HFFc6 (cell line): ENCODE measurements at places on chromosomes 12 and 14. TPM values are rescaled to one million over a fixed set of nuclear protein-coding genes. Genes with fewer than 3 reads are reported as not detected.
A peak's percentile ranks its signal among the peaks of the same experiment; 100 is the strongest.

Gene ARHGAP9
- 0.11 to 0.29 TPM (median 0.24 TPM) in 3 replicates for total RNA-seq

DNA sequence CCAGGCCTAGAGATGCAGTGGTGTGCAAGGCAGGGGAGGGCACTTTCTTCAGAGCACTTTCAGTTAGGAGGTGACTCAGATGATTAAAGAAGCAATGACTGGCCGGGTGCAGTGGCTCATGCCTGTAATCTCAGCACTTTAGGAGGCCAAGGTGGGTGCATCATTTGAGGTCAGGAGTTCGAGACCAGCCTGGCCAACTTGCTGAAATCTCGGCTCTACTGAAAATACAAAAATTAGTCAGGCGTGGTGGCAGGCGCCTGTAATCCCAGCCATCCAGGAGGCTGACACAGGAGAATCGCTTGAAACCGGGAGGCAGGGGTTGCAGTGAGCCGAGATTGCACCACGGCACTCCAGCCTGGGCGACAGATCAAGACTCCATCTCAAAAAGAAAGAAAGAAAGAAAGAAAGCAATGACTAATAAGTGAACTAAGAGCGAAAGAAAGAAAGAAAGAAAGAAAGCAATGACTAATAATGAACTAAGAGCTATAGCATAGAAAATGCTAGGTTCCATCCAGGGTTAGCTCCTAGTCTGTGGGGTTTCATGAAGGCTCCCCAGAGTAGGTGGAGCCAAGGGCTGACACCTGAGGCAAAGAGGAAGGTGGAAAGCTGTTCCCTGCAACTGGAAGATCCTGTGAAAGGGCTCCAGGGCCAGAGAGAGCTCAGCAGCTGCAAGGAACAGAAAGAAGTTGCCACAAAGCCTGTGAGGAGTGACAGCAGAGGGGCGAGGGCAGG lies 334.5 kb downstream of the CACNA1C start:
- no peak overlapping the region for H3K4me3 ChIP-seq
- H3K27ac ChIP-seq = no peak overlapping the region
- peaks cover 6% of the 10 kb centered on the region for H3K36me3 ChIP-seq
- peak; percentile 32 for DNase-seq
- H3K4me1 ChIP-seq = peaks cover 21% of the 10 kb centered on the region

Gene KLRG1
- total RNA-seq = 0.38 TPM in 1 of 3 replicates, not detected in the others

- peak overlapping the region; percentile 97 for H3K27ac ChIP-seq
- H3K36me3 ChIP-seq = peaks cover 5% of the 10 kb centered on the region; the same call in 1 of the 2 replicates
- peaks cover 75% of the 10 kb centered on the region for H3K4me1 ChIP-seq
- H3K4me3 ChIP-seq = peak overlapping the region; percentile 52
- H3K27me3 ChIP-seq = no peaks in the 10 kb centered on the region; the same call in 1 of the 2 replicates
Observed at GRCh38 chr12:111412830-111413441, 7.2 kb downstream of the SH2B3 start.

Gene IFNG-AS1
- not detected in 3 replicates for total RNA-seq

- no peak for DNase-seq
- no peaks in the 10 kb centered on the region for H3K4me1 ChIP-seq
- H3K4me3 ChIP-seq = no peak overlapping the region
- H3K27ac ChIP-seq = no peak overlapping the region
Observed at GRCh38 chr12:3473844-3474243, 17.2 kb upstream of the PRMT8 start.

Gene PLEKHD1
- total RNA-seq = not detected in 3 replicates

Gene DLST
- total RNA-seq = 100 to 109 TPM (median 109 TPM) in 3 replicates

GRCh38 chr14:36316131-36316530 lies 4.3 kb downstream of the MBIP start:
- H3K4me1 ChIP-seq = peaks cover 45% of the 10 kb centered on the region
- peaks cover 7% of the 10 kb centered on the region; the same call in 1 of the 2 replicates for H3K36me3 ChIP-seq
- H3K27ac ChIP-seq = no peak overlapping the region
- H3K4me3 ChIP-seq = no peak overlapping the region
- DNase-seq = no peak

DNA sequence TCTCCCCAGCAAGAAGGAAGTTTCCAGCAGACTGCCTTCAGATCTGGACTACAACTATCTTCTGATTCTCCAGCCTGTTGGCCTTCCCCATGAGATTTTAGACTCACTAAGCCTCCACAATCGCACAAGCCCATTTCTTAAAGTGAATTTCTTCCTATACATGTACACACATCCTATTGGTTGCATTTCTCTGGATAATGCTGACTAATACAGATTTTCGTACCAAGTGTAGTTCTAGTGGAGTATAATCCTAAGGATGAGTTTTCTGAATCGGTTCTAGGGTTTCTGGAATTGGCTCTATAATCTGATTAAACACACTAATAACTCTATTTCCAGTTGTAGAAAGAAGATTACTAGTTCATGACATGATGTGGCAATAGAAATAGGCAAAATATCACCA lies 53.3 kb downstream of the C12orf50 start:
- no peaks in the 10 kb centered on the region for H3K4me1 ChIP-seq
- no peaks in the 10 kb centered on the region for H3K36me3 ChIP-seq
- H3K27me3 ChIP-seq = no peaks in the 10 kb centered on the region
- no peak overlapping the region for H3K27ac ChIP-seq

- DNase-seq = no peak
- no peak overlapping the region for H3K27ac ChIP-seq
- peaks cover 42% of the 10 kb centered on the region for H3K4me1 ChIP-seq
- peaks cover 14% of the 10 kb centered on the region; the same call in 1 of the 2 replicates for H3K36me3 ChIP-seq
- H3K4me3 ChIP-seq = no peak overlapping the region
Observed at GRCh38 chr14:50792634-50793068, 38.3 kb downstream of the NIN start.

Gene MAP3K9
- total RNA-seq = 0.15 to 0.50 TPM (median 0.24 TPM) in 3 replicates

DNA sequence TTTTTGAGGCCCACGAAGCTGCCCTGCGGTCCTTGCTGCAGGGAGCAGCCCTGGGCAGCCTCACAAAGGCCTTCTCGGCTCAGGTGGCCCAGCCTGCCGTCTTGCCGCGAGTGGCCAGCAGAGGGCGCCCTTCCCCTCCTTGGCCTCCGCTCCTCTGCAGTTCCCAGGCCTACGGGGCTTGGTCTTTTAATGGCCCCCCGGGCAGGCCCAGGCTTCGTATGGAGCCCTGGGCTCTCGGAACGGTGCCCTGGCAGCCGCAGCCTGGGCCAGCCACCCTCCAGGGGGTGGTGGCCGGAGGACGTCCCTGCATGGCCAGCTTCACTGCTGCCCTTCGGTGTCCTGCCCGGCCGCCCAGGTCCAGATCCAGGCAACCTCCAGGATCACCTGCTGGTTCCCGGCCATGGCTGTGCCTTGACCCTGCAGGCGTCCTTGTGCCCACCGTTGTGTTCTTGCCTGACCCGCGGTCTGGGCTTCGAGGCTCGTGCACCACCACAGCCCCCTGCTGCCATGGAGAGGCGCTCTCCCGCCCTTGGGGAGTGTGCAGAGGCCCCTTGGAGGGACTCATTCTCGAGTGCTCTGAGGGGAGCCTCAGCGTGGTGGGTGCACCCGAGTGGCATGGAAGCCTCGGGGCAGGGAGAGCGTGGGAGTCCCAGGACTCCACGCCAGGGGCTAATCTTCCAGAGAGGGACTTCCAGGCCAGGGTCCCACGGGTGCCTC lies 9.4 kb downstream of the ASPG start:
- peaks cover 2% of the 10 kb centered on the region for H3K27me3 ChIP-seq
- H3K4me1 ChIP-seq = no peaks in the 10 kb centered on the region
- H3K36me3 ChIP-seq = no peaks in the 10 kb centered on the region
- DNase-seq = peak; percentile 13
- no peak overlapping the region for H3K27ac ChIP-seq

Gene SLC25A47
- total RNA-seq = not detected in 3 replicates

- DNase-seq = no peak
- H3K27me3 ChIP-seq = no peaks in the 10 kb centered on the region
- H3K36me3 ChIP-seq = no peaks in the 10 kb centered on the region
- no peak overlapping the region for H3K4me3 ChIP-seq
- H3K4me1 ChIP-seq = no peaks in the 10 kb centered on the region
- H3K27ac ChIP-seq = no peak overlapping the region
Observed at GRCh38 chr14:47715330-47715729, 39.9 kb upstream of the MDGA2 start.

Gene B4GALNT1
- 1.4 to 2.8 TPM (median 1.4 TPM) in 3 replicates for total RNA-seq

DNA sequence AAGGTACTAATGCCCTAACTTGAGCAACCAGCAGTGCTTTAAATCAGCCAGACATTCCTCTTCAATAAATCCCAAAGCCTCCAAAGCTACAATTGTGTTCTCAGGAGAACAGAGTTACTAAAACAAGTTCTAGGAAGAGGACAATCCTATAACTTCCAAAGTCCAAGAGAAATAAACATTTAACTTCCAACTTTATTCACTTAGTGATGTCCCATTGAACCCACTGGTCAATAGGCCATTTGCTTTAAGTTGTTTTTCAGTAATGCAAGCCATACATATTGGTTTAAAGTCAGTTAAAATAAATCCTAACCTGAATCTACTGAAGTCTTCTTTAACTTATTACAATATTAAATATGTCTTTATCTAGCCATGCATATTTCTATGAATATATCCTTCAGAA lies 165.4 kb downstream of the PAWR start:
- no peak overlapping the region for H3K4me3 ChIP-seq
- DNase-seq = no peak
- H3K4me1 ChIP-seq = no peaks in the 10 kb centered on the region
- H3K27ac ChIP-seq = no peak overlapping the region
- no peaks in the 10 kb centered on the region for H3K27me3 ChIP-seq
- H3K36me3 ChIP-seq = no peaks in the 10 kb centered on the region

DNA sequence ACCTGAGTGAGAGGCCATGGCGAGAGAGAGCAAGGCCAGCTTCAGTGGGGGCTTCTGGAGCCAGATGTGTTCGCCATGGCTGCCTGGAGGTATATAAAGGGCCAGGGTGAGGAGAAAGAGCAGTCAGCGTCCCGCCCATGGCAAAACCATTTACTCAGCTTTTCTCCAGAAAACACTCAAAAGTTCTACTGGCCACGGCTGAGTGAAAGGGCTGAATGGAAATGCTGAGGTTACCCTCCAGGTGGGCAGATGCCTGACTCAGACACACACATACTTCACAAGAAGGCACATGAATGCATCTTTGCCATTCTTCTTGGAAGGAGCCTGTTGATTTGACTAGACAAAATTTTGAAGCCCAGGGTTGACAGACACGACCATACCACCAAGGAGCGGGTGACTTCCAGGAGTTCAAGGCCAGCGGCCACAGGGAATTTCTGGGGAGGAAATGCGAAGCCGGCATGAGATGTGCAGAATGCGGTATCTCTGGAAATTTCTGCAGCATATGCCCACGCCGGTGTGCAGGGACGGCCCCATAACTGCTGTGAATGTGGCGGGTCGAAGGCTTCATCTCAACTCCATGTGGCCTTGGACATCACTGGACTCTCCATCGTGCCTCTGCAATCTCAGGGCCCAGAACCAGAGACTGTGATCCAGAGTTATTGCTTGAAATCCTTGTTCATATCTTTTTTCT lies at the start of gene IL31:
TSS of gene IL31 (minus strand) at position 67 of the 691 bp plus-strand sequence. CDS start at position 18, 49 bp downstream.
- no peak for DNase-seq
- no peak within 1 kb of the TSS for H3K4me3 ChIP-seq
- H3K4me1 ChIP-seq = peaks cover 8% of the 10 kb centered on the region; the same call in 1 of the 2 replicates
- H3K36me3 ChIP-seq = no peaks in the 10 kb centered on the region

GRCh38 chr12:6872073-6873048 lies 742 bp downstream of the SPSB2 start:
- H3K27me3 ChIP-seq = peaks cover 10% of the 10 kb centered on the region
- DNase-seq = peak; percentile 58
- H3K27ac ChIP-seq = peak overlapping the region; percentile 86
- peaks cover 35% of the 10 kb centered on the region for H3K36me3 ChIP-seq

- no peak overlapping the region for H3K27ac ChIP-seq
- H3K4me3 ChIP-seq = no peak overlapping the region
- peaks cover 17% of the 10 kb centered on the region for H3K4me1 ChIP-seq
- DNase-seq = no peak
Observed at GRCh38 chr14:31945074-31945613, 132.0 kb upstream of the ARHGAP5 start.

Gene PLD4
- 0.03 to 0.18 TPM in 2 of 3 replicates, not detected in the other for total RNA-seq

GRCh38 chr12:124681779-124682391 lies 114.5 kb upstream of the NCOR2 start:
- peak overlapping the region; percentile 51 for H3K27ac ChIP-seq
- peaks cover 63% of the 10 kb centered on the region for H3K4me1 ChIP-seq
- H3K4me3 ChIP-seq = peak overlapping the region; percentile 16; the same call in 1 of the 2 replicates
- peaks cover 4% of the 10 kb centered on the region for H3K27me3 ChIP-seq
- H3K36me3 ChIP-seq = no peaks in the 10 kb centered on the region
- no peak for DNase-seq
